ENCODE measurements at places on chromosomes 5 and 9. TPM values are rescaled to one million over a fixed set of nuclear protein-coding genes. Genes with fewer than 3 reads are reported as not detected.

DNA sequence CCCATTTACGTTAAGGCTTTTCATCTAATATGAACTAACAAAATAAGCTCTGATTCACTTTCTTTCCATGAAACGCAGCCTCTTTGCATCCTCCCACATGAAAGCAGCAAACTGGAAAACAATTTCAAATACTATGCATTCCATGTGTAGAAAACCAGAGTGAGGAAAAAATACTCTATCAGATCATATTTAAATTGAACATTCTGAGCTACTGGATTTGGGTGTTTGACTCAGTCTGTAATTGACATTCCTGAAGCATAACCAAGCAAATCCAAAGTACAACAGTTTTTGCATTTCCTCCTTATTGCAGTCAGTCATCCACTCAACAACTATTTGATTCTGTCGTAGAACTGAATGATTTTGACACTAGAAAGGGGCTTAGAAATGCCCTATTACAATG lies 399.1 kb upstream of the NMUR2 start:
- DNase-seq: no peak

The NUTM2G gene
- not detected for total RNA-seq

The PGGT1B gene
- total RNA-seq: 39.3 TPM

DNA sequence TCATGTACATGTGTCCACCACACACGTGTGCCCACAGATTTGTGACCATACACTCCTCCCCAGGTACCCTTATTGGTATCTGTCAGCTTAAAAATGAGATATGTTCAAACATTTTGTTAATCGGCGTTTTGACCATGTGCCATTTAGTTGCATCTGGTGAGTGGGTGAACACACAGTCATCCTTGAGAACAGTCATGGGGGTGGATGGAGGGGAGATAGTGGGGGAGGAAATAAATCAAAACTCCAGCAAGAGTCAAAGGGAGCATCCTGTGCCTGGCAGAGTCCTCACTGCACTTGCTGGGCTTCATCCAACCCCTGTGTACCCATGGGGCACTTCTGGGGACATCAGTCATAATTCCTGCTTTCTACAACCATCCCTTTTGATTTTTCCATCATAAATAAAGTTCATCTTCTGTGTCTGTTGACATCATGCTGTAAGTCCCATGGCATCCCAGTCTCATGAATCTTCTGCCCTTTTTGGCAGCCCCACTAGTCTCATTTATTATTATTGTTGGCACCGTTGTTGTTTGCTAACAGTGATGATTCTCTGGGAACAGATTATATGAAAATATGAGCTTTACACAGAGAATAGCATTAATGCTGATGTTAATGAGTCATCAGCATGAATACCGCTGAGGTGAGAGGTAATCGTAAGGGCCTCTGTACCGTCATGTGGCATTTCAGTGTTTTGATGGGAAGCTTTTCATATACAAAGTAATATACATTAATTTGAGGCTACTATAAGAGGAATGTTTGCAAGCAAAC lies 24.4 kb upstream of the CLK4 start:
- no peak for DNase-seq

DNA sequence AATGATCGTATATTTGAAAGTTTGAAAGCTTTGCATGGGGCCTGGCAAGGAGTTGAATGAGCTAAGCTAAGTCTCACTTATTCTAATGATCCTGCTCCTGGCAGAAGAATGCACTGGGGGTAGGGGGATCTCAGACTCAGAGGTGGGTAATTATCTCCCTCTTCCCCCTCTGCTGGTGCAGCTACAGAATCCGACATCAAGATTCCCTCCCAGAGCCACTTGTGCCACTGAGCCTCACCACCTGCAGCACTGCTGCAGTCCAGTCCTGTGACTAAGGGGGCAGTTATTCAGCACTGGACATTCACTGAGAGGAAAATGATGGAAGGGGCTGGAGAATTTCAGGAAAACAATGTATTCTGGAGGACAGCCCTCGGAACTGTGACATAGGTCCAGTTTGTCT lies 205.8 kb downstream of the DEPDC1B start:
- no peak for DNase-seq

The ACO1 gene
- 16.7 TPM for total RNA-seq

DNA sequence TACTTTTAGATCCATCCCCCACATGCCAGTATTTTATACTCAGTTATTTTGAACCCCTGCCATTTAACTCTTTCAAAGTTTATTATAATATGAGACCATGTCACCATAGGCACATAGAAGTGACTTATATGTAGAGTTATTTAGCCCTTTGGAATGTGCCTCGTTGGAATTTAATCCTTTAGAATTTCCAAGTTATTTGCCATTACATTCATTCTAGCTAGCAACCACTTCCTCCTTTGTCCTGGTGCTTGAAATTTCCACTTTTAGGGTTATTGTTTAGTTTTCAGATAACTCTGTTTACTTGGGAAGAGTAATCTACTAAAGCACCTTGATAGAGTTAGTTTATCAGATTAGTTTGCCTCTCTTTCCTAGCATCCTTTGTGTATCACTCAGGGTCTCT lies 82.8 kb upstream of the TLE1 start:
- DNase-seq: no peak

DNA sequence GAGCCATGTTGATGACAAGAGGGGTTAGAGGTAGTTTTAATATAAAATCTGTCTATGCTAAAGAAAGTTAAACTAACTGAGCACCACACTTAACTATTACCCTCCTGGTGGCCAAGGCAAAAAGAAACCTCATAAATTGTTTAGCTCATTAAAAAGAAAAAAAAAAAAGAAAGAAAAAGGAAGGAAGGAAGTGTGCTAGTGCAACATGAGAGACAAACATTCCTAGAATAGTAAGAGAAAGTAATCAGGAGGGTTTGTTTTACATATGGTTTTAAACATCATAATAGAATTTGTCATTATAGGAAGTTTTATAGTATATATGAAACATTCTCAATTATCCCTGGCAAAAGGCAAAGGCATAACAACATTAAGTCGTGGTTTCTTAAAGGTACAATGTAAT lies 152.3 kb downstream of the SNX18 start:
- no peak for DNase-seq

DNA sequence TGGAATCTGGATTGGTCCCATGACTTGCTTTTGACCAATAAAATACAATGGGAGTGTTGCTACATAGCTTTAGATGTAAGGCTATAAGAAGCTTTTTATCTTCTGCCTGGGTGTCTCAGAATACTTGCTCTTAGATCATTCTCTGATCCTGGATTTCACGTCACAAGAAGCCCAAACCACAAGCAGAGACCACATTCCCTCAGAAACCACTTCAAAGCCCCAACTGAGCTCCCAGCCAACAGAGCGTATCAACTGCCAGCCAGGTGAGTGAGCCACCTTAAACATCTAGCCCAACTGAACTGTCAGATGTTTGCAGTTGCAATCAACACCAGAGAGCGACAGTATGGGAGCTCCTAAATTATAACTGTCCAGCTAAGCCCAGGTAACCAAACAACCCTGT lies 687.1 kb downstream of the TLE1 start:
- no peak for DNase-seq

- no peak for DNase-seq
Measured at GRCh38 chr9:85224729-85225128, 517.0 kb downstream of the AGTPBP1 start.

DNA sequence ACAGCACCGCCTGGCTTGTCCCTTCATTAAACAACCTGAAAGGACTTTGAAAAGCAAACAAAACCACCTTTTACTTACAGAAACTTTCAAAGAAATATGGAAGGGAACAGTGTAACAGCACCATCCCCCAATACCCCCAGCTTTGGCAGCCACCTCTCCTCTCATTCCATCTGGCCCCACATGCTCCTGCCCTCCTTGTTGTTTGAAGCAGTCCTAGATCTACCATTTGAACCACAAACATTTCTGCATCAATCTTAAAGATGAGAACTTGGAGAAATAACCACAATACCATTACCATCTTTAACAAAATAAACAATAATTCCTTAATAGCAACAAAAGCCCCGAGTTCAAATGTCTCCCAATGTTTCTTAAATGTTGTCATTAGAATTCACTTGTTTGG lies 17.8 kb upstream of the COL15A1 start:
- DNase-seq: no peak

DNA sequence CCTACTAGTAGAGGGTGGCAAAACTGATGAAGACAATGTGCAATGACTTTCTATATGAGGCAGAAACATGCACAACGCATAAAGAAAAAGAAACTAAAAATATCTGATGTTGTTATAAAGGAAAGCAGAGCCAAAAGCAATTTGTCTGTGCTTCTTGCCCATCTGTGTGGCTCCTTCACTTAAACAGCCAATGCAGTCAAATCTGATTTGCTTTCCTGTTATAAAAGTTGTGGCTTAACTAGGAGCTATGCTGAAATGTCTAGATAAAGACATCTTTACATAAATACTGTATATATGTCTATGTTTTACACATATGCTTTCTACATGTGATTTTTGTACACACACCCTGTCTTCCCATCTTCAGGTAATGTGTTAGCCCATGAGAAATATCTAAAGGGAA lies 508.2 kb downstream of the CETN3 start:
- DNase-seq: no peak

GRCh38 chr9:28234894-28235277 lies 661.6 kb upstream of the C9orf72 start:
- no peak for DNase-seq

- DNase-seq: no peak
Measured at GRCh38 chr5:111948092-111948841, 191.3 kb upstream of the NREP start.

DNA sequence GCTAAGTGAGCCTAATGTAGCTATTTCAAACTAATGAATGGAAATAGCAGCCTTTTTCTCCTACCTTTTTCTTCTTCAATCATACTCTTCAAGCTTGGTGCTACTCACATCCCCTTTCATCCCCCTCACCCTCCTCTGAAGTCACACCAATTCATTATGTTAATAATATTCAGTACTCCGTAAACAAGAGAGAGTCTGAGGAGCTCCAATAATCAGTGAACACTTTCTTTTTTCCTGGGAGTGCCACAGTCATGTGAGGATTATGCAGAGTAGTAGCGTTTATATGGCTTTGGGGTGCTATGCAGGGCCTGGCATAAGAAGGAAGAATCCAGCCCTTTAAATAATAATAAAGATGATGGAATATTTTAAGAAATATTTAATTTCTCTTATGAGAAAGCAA lies 354.3 kb upstream of the CTNND2 start:
- no peak for DNase-seq

The PCDHGA11 gene
- 0.09 TPM for total RNA-seq

GRCh38 chr5:174453690-174454089 lies 270.7 kb upstream of the MSX2 start:
- no peak for DNase-seq

The EQTN gene
- not detected for total RNA-seq

DNA sequence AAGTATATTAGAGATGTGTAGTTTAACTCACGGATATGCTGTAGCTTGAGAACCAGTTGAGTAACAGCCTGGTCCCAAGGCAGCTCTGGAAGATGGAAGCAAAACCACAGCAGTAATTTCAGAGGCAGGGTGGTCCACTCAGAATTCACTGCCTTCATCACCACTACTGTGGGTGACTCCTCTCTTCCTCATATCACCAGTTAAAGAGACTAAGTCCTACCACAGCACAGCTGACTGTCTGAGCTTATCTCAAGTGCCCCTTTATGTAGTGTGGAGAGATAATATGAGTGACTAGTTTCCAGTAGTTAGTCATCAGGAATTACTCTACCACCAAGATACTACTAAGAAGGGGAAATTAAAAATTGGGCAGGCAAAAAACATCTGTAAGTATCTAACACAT lies 1571.2 kb upstream of the C9orf72 start:
- DNase-seq: no peak

GRCh38 chr5:73612799-73613198 lies 13.2 kb upstream of the ARHGEF28 start:
- no peak for DNase-seq

- DNase-seq: no peak
Measured at GRCh38 chr5:57824047-57824446, 341.4 kb upstream of the ACTBL2 start.

GRCh38 chr5:167802755-167803431 lies 488.6 kb upstream of the WWC1 start:
- no peak for DNase-seq

The WNK2 gene
- total RNA-seq: 3.8 TPM

DNA sequence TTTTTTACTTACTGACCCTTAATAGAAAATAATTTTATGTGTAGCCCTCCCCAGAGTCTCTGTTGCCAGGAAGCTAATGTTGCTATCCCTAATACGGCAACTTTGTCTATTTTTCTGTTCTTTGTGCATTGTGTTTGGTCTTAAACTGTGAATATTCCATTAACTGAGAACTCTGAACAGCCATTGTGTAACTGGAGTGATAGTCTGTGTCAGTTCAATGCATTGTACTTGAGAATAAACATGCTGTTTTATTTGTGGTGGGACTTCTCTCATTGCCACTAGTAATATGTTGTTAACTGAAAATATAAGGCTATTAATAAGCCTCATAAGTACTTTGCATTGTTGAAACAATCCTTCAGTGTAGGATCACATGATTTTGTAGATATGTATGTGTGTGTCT lies 278.3 kb upstream of the DMRT1 start:
- DNase-seq: no peak

DNA sequence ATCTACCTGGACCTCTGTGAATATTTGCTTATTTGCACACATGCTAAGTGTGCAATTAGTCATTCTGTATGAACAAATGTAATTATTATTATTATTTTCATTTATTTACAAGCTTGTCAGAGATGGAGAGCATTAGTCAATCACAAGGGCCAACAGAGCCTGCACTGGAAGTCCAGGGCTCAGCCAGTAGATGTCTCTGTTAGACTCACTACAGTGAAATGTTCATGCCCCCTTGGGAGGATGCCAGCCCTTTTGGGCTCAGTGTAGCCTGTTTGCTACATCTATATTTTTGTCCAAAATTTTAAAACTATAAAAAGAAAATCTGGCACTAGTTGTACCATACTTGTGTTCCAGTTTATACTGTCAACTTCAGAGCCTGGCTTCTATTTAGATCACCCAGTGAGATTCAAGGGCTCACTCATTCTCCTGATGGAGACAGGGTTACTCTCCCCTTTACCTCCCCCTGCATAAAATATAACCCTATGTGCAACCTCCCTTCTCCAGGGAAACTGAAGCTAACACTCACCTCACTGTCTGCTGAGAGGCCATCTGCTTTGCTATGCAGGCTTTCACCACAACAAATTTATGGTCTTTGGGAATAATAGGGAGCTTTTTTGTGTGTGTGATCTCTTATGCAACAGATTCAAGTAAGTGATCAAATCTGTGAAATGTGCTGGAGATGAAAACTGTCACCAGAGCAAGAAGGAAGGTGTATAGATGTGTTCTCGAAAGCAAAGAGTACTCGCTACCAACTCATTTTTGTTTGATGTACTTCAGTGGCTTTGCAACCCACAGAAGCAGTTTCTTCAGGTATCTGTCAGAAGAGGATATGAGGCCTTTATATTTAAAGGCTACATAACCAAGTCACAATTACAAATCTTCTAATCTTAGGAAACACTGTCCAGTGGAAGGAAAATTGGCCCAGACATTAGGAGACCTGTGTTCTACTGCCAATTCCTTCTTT lies 99.9 kb upstream of the TLE4 start:
- no peak for DNase-seq

DNA sequence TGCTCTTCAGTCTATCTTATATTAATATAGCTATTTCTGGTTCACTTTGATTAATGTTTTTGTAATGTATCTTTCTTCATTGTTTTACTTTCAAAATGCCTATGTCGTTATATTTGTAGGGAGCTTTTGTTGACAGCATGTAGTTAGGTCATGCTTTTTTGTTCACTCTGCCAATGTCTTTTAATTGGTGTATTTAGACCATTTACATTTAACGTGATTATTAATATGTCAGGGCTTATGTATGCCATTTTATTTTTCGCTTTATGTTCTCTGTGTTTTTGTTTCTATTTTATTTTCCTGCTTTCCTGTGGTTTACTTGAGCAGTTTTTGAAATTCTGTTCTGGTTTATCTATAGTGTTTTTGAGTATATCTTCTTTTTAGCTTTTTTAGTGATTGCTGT lies 10.8 kb downstream of the GARIN3 start:
- DNase-seq: no peak

GRCh38 chr5:67405101-67405364 lies 208.4 kb upstream of the CD180 start:
- DNase-seq: no peak
